ENCODE measurements at places on chromosomes 6 and 20.
A peak's percentile ranks its signal among the peaks of the same experiment; 100 is the strongest.

DNA sequence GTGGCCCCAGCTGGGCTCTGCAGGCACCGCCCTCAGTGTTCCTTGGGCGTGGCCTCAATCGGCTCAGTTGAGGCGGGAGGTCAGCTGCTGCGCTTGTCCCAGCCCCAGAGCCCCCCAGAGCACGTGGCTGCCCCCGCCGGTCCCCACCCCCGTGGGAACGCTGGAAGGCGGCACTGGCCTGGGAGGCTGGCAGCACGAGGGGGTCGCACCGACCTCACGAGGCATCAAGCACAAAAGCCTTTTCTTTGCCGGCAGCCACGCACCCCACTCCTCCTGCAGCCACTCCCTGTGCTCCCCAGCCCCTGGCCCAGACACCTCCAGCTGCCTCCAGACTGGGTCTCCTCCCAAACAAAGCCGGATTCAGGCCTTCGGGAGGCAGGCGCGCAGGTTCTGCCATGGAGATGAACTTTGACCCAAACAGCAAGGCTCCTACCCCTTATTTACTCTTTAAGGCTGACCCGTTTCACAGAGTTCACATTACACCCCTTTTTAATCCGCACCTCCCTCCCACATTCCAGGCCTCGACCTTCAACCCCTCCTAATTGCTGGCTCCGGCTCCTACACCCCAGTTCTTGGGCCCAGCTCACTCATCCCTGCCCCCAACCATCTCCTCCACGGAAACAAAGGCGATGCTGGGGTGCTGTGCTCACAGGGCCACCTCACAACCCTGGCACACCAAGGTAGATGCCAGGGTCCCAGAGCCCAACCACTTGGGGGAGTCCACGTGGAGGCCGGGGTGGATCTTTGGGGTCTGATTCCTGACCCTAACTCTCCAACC lies 111.7 kb downstream of the NOL4L start:
- ATAC-seq = no peak

GRCh38 chr20:59406446-59406845 lies 106.0 kb downstream of the EDN3 start:
- ATAC-seq = no peak

- peak; percentile 50 for ATAC-seq
Measured at GRCh38 chr6:119350202-119350951, 816 bp upstream of the MAN1A1 start.

- no peak for ATAC-seq
Measured at GRCh38 chr6:92362404-92362803, 1057.0 kb downstream of the EPHA7 start.

DNA sequence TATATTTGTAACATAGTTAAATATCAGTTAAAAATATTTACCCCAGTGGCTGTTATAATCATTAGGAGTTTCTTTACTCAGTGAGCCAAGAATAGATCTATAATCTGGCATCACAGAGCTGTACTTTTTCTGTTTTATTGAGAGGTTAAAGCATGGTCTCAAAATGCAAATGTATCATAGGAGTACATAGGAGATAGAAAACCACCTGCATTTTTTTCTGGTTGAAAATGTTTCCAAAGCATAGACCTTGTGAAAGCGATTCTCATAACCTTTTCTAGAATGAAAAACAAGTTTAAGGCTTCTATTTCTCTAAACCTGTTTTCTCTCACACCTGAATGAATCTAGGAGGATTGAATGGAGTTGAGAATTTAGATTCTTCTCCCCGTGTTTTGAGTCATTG lies 14.4 kb downstream of the KCNQ5 start:
- ATAC-seq = no peak

DNA sequence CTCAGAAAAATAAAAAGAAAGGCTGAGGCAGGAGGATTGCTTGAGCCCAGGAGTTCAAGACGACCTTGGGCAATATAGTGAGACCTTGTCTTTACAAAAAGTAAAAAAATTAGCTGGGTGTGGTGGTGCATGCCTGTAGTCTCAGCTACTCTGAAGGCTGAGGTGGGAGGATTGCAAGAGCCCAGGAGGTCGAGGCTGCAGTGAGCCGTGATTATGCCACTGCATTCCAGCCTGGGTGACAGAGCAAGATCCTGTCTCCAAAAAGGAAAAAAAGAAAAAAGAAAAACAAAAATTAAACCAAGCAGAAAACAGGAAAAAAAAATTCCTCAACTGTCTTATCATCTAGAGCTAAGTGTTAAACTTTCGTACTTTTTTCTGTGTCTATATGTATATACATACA lies 12.4 kb upstream of the SRSF3 start:
- ATAC-seq = no peak

- no peak for ATAC-seq
Measured at GRCh38 chr6:88539295-88539764, 373.2 kb upstream of the CNR1 start.

DNA sequence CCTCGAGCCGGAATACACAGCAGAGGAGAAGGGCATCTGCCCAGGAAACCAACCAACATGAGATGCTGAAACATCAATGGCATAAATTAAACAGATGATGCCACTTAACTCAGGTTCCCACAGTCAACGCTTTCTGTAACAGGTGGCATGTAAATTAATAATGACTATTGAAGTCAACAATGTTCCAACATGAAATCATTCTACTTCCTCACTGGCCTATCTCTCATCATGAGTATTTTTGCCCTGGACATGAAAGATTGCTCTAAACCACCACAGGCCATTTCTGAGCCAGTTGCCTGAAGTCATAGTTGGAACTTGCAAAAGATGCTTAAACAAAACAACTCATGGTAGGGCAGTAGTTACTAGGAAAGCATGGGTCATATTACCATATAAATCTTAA lies 397.9 kb upstream of the JARID2 start:
- ATAC-seq = no peak

GRCh38 chr6:73394577-73395354 lies at the start of gene DDX43:
Gene DDX43, plus strand, starts transcription at chr6:73394828. Its CDS starts 78 bp downstream, at chr6:73394906.
- ATAC-seq = peak; percentile 57

GRCh38 chr6:45513213-45513618 lies 135.5 kb upstream of the SUPT3H start:
- ATAC-seq = no peak

DNA sequence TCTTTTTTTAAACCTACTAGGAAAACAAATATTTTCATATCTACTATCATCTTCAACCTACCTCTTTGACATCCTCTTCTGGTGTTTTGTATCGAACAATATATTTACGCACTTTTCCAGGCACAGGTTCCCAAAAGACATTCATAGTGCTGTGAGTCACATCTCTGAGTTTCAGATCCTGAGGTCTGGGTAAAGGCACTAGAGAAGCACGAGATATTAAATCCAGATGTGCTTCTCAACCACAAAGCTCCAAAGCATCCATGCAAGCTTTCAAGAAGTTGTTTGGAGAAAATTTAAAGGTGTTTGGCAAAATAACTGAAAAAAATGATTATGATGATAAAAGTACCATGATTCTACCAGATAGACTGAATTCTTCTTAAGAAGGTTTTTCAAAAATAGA lies 62.7 kb downstream of the COL12A1 start:
- ATAC-seq = no peak

DNA sequence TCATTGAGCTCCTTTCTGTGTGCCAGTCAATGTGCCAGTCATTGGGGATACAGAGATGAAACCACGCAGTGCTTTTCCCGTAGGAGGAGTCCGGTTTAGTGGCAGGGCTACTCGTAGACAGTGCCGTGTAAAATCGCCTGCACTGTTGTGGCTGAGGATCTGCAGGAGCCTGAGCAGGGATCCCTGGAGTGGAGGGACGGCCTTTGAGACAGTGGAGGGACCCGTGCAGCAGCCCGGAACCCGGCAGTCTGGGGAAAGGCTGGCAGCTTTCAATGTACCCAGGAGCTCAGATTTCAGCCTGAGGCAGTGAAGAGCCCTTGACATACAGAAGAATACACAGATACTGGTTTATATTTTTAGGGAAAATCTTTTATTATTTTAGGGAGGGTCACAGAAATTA lies 203.3 kb downstream of the ARID1B start:
- ATAC-seq = no peak

GRCh38 chr6:10695086-10695657 lies 400 bp downstream of the PAK1IP1 start:
- no peak for ATAC-seq

DNA sequence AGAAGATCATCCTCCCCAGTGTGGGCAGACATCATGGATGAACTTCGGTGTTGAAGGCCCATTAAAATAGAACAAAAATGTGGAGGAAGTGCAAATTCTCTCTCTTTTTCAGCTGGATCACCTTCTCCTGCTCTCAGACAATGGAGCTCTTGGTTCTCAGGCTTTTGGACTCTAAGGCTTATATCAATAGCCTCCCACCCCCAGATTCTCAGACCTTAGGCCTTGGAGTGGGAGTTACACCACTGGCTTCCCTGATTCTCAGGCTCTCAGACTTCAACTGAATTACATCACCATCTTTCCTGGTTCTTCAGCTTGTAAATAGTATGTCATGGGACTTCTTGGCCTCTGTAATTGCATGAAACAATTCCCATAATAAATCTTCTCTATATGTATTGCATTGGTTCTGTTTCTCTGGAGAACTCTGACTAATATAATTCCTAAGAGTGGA lies 36.6 kb downstream of the NSFL1C start:
- no peak for ATAC-seq

Measured in activated T-helper 17 cell treated with anti-CD3 and anti-CD28 coated beads, Interleukin-2, amount 50 U/mL, for 72 hours (primary cell).